ENCODE measurements at places on chromosomes 2 and 18.

DNA sequence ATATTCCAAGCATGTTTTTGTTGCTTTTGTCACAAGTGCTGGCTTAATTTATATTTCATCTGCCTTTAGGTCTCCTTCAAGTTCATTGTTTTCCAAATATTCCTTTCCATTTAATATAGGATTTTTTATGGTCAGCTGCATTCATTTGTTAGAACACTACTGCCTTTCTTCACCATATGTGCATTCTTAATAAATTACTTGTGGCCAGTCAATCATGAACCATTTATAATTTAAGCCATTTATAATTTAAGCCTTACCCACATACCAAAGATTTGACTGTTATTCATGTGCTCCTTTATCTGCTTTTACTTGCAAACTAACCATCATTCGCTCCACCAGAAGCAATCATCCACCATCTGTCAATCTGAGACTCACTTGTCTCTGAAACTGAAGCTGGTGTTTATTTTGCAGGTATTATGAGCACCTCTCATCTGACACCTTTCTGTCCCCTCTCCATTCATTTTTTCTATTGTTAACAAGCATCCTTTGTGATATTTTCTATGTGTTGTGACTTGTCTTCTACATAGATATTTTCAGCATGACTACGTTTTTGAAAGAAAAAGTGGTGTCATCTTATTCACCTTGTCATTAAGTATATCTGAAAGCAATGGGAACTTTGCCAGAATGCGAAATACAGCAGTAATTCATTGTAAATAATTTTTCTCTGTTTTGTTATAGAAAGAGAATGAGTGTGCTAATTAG, 786.8 kb downstream of the KCNJ3 start:
- DNase-seq = no peak

DNA sequence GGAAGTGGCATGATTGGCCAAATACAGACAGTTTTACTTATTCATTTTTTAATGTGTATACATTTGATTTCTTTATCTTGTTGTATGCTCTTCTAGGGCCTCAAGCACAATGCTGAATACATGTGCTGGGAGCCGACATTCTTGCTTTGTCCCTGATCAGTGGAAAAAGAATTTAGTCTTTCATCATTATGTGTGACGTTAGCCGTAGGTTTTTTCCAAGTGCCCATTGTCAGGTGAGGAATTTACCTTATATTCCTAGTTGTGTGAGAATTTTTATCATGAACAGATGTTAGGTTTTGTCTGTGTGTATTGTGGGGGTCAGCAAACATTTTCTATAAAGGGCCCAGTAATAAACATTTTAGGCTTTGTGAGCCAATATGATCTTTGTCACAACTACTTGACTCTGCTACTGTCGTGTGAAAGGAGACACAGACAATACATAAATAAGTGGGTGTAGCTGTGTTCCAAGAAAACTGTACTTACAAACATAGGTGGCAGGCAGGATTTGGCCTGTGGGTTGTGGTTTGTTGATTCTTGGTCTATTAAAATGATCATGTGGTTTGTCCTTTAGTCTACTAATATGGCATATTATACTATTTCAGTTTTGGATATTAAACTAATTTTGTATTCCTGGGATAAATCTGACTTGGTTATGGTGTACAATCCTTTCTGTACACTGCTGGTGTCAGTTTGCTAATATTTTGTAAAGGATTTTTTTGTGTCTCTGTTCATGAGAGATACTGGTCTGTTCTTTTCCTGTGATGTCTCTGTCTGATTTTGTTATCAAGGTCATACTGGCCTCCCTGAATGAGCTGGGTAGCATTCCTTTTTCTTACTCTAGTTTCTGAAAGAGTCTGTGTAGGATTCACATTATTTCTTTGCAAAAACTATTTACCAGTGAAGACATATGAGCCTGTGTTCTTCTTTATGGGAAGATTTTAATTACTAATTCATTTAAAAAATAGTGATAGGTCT, 132.2 kb upstream of the SMAD7 start:
- DNase-seq = no peak

DNA sequence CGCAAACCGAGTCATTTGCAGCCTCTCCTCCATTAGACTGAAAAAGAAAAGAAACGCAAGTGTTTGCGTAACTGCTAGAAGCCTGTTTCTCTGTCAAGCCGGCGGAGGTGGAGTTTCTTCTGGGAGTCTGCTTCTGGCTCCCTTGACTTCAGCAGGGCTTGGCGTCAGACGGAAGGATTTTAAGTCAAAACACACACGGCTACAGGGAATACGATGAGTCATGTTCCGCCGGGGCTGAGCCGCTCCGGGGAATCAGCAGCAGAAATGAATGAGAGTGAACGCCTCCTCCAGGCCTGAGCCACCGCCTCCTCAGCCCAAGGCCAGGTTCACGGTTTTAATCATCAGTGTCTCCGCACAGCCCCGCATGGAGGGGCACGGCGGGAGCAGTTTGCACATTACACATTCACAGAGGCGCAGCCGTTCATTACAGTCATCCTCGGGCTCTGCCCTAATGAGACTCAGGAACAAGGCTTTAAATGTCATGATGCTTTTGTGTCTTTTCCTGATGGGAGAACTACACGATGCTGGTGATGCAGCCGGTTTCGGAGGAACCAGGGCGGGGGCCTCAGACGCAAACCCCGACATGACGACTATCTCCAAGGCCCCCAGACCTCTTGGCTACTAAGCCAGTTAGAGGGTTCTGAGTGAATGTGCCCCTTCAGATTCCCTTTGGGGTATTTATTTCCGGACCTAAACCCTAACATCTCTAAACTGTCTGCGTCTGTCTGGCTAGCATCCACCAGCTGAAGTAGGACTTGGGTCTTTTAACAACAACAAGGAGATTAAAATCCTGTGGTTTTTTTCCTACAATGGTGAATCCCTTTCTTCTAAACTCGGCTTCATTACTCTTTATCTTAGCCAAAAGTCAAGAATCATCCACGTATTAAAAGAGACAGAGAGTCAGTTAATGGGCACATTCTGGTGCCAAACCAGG, 11.1 kb upstream of the SCG2 start:
- DNase-seq = peak; percentile 98

DNA sequence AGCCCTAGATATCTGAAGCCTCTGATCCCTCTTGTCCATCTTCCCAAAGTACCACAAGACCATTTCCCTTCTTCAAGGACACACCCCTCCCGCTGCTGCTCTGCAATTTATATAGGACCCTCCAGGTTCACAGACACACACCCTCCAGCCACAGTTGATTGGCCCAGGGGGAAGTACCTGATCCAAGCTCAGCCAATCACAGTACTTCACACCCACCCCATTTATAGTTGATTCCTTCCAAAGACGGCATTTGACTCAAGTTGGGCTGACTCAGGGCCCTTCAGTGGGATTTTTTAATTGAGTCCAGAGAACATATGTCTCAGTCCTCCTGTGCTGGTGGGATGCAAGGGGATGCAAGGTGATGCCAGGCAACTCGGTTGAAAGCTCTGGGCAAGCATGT, 59.2 kb downstream of the GYPC start:
- DNase-seq = no peak

DNA sequence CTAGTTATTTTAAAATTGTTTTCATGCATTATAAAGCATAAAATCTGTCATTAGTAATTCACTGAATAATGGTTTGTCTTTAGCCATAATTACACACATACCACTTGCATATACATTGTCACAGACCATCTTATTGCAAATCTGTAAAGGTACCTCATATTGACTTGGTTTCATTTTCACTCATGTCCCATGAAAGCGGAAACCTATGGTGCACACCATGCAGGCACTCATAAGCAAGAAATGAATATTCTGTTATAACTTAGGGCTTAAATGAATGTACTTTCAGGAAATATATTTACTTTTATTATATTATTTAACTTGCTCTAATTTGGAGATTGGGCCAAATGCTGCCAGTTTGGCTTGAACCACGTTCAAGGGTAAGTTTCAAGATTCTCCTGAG, 29.2 kb upstream of the STK17B start:
- DNase-seq = no peak

GRCh38 chr18:51765606-51766360, 568.3 kb upstream of the MEX3C start:
- DNase-seq = no peak

DNA sequence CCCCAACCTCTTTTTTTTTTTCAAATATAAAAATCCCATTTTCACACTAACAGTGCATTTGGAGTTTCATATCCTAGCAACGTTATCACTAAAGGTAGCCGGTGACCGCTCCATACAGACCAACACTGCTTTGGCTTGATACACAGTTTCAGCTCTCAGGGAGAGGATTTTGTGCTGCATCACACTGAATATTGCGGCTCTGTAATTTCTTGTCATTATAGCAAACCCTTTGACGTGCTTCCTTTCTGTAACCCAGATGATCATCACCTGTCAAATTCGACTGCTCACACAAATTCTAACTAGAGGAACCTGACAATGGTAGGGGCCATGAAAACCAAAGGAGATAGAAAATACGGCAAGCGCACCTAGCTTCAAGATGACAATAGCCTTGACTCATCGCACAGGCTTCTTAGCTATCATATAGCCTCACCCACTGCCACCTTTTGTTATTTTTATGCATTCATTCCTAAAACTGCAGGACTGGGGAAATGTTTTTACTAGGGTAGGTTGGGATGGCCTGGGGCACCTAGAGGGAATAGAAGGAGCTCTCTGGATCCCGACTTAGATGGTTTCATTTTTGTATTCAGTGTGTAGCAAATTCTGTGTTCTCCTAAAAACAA, 582.9 kb upstream of the PIK3C3 start:
- DNase-seq = no peak

GRCh38 chr18:28357766-28358401, 181.0 kb upstream of the CDH2 start:
- DNase-seq = peak; percentile 15

- DNase-seq = no peak
These were observed 30.6 kb downstream of the DRC1 start for GRCh38 chr2:26432363-26432762.

GRCh38 chr2:68857202-68857845, 13.9 kb downstream of the BMP10 start:
- no peak for DNase-seq

- no peak for DNase-seq
These were observed 70.5 kb upstream of the CCBE1 start for GRCh38 chr18:59767732-59768131.

DNA sequence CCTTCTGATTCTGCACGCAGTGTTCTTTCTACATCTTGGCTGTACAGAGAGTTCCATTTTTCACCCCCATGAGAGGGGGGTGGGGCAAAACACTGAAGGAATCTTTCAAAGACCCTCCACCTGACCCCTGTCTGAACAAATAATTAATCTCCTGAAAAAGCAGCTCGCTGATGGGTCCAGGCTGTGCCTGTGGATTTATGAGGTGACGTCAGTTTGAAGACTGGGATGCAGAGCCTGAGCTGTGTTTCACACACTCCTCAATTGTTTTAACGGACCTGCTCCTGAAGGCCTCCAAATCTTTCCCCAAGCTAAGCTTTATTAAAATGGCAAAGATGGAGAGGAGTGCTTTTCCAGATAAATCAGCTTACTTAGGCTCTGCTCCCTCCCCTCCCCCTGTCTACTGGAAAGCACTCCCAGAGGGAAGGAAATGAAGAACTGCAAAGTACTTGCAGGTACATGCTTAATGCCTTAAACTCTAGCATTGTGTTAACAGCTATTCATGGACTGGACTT, 390.2 kb upstream of the TNP1 start:
- no peak for DNase-seq

GRCh38 chr2:51013079-51013932, 18.6 kb downstream of the NRXN1 start:
- no peak for DNase-seq

- DNase-seq = no peak
These were observed 253.4 kb downstream of the PIEZO2 start for GRCh38 chr18:10895976-10896375.

GRCh38 chr18:76167410-76167809, 327.6 kb downstream of the ZNF516 start:
- no peak for DNase-seq

DNA sequence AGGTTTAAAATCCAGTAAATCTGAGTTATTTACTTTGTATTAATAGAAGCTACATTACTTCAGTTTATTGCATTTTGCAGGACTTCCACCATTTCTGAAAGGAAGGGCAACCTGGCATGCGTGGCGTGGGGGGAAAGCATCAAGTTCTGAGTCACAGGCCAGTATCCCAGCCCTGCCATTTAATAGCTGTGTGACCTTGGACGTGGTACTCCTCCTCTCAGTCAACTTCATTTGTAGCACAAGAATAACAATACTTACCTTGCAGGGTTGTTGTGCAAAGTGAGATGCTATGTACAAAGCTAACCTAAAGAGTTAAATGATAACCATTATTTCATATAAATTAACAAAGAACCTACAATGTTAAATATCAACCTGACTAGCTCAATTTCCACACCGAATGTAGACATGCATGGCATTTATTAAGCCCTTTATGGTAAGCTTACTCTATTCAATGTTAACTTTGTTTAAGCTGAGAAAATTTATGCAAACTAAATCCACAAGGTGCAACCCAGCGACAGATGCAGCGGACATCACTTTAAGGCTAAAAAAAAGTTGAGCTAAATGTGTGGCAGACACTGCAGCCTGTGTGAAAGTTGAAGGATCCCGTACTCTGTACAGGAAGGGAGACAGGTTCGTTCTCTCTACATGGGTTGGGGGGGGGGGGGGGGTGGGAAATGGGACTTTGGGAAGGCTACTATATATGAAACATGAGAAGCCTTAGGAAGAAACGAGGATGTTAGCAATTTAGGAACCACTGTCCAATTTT, 17.2 kb upstream of the STPG4 start:
- DNase-seq = no peak

DNA sequence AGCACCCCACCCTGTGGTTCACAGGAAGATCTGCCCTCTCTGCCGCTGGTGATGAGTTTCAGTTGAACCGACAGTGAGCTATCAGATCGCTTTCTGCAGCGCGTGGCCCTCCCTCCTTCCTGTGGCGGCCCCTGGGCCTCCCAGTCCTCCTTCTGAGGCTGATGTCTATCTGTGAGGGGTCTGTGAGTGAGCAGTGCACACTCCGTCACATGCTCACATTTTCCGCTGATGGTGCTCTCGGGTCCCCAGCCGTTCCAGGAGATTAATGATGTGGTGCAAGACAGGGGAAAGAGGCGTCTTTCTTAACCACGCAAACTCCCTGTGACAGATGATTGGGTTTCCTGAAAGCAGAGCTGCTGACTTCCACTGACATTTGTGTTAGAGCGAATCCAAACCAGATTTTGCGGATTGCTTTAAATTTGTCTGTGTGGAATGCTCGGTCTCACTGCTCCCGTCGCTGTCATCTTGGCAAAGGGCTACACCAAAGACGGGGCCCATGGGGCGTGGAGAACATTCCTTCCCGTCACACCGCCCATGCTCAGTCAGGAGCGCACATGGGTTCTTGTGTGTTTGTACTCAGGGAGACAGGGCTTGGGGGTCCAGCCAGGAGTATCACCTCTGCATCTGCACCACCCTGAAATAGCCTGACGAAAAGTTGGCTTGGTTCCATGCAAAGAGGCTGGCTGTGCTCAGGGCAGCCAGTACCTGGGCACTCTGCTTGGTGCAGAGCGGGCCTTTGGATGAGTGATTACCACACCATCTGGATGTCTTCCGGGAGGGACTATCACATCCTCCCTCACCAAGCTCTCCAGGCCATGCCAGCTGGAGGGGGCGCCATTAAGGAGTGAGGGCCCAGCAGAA, 154.7 kb upstream of the HS6ST1 start:
- peak; percentile 66 for DNase-seq

GRCh38 chr2:136008205-136008865, 22.9 kb upstream of the DARS1 start:
- DNase-seq = no peak

- no peak for DNase-seq
These were observed 58.9 kb upstream of the SNTG2 start for GRCh38 chr2:891734-892133.
